Myometrial cell (primary cell): ENCODE measurements at places on chromosomes 4 and X. TPM values are rescaled to one million over a fixed set of nuclear protein-coding genes. Genes with fewer than 3 reads are reported as not detected.

Gene SCLT1
- total RNA-seq: 13.5 and 14.5 TPM in 2 replicates

Gene BMP3
- total RNA-seq: not detected in 2 replicates

Gene VCX3A
- not detected in 2 replicates for total RNA-seq

Gene RAB40A
- total RNA-seq: not detected in 2 replicates

Gene KCTD8
- total RNA-seq: 0.58 TPM in 1 of 2 replicates, not detected in the other

Gene TEX13D
- not detected in 2 replicates for total RNA-seq
